Lower lobe of right lung (tissue), 2 donors: ENCODE measurements at places on chromosomes 3 and 15.

GRCh38 chr3:170692720-170693119 is 106.8 kb upstream of the SLC7A14 start:
- H3K36me3 ChIP-seq = no peaks in the 10 kb centered on the region
- no peaks in the 10 kb centered on the region for H3K27me3 ChIP-seq
- no peak overlapping the region for H3K27ac ChIP-seq
- DNase-seq = no peak
- H3K4me3 ChIP-seq = no peak overlapping the region
- no peaks in the 10 kb centered on the region for H3K4me1 ChIP-seq

DNA sequence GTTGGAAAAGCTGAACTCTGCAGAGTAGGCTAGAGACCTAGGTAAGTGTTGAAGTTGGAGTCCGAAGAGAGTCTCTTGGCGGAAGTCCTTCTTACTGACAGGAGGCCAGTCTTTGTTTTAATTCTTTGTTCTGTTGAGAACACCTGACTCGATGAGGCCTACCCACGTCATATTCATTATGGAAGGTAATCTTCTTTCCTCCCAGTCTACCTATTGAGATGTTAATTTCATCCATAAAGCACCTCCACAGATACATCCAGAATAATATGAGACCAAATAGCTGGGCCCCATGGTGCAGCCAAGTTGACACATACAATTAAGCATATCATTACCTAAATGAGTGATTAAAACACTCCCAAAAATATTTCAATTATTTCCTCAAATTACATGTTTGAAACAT is 515.5 kb downstream of the CADM2 start:
- H3K27me3 ChIP-seq = no peaks in the 10 kb centered on the region
- no peak for DNase-seq
- H3K4me3 ChIP-seq = no peak overlapping the region
- H3K4me1 ChIP-seq = no peaks in the 10 kb centered on the region
- no peak overlapping the region for H3K27ac ChIP-seq

- H3K27me3 ChIP-seq = no peaks in the 10 kb centered on the region
- H3K4me3 ChIP-seq = no peak overlapping the region
Observed at GRCh38 chr3:191848818-191849217, 387.9 kb downstream of the PYDC2 start.

DNA sequence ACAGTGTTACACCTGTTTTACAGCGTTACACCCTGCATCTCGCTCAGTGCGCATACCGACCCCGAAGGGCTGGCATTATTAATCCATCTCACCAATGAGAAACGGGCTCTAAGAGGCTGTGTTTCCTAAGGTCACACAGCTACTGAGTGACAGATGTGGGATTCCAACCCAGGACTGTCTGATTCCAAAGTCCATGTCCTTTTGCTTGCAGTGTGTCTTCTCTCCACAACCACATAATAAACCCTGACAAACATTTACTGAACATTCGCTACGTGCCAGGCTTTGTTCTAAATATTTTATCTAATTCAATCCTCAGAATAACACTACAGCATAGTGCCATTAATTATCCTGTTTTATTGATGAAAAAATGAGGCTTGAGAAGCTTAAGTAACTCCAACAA is 79.1 kb downstream of the RAB11A start:
- no peak overlapping the region for H3K4me3 ChIP-seq
- DNase-seq = no peak
- no peaks in the 10 kb centered on the region for H3K27me3 ChIP-seq
- H3K27ac ChIP-seq = no peak overlapping the region
- no peaks in the 10 kb centered on the region for H3K4me1 ChIP-seq

- H3K4me3 ChIP-seq = no peak overlapping the region
- H3K27ac ChIP-seq = no peak overlapping the region
- H3K36me3 ChIP-seq = no peaks in the 10 kb centered on the region
Observed at GRCh38 chr3:131555456-131555855, 52.7 kb upstream of the MRPL3 start.

GRCh38 chr15:64324165-64324877 is 31.7 kb downstream of the CSNK1G1 start:
- H3K4me1 ChIP-seq = no peaks in the 10 kb centered on the region
- no peak overlapping the region for H3K4me3 ChIP-seq
- H3K36me3 ChIP-seq = no peaks in the 10 kb centered on the region
- no peaks in the 10 kb centered on the region for H3K27me3 ChIP-seq
- no peak overlapping the region for H3K27ac ChIP-seq

DNA sequence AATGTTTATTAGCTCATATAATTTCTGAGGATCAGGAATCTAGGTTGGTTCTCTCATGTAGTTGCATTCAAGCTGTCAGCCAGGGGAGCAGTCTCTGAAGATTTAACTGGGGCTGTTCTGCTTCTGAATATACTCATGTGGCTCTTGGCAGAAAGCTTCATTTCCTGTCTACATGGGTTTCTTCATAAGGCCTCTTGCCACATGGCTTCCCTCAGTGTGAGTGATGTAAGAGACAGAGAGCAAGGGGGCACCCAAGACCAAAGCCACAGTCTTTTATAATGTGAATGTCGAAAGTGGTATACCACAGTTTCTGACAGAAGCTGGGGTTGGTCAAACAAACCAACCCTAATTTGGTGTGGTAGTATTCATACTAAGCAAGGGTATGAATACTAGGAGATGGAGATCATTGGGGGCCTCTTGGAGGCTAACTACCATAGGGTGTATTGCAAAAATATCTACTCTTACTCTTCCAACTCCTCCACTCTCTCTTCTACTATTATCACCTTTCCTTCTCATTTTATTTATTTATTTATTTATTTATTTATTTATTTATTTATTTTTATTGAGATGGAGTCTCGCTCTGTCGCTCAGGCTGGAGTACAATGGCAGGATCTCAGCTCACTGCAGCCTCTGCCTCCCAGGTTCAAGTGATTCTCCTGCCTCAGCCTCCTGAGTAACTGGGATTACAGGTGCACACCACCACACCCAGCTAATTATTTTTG is 123.8 kb downstream of the B3GALNT1 start:
- peaks cover 7% of the 10 kb centered on the region for H3K4me1 ChIP-seq
- no peaks in the 10 kb centered on the region for H3K27me3 ChIP-seq

DNA sequence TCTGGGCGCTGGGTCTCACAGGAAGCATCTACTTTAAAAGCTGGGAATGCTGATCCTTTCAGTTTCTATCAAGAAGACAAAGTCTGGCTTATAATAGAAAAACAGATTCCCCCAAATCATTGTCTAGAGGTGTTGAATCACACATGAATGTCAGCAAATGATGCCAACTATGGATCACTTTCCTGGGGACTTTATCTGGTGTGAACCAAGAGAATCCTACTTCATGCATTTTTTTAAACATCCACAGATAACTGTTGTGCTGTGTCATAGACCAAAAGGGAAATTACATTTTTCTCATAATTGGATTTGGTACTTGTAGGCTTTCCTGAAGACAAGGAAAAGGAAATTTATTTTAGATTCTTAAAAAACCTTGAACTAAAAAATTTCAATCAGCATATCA is 132.7 kb downstream of the CD47 start:
- no peaks in the 10 kb centered on the region for H3K36me3 ChIP-seq
- no peak for DNase-seq
- peak overlapping the region; percentile 75 for H3K27ac ChIP-seq
- H3K27me3 ChIP-seq = no peaks in the 10 kb centered on the region
- H3K4me3 ChIP-seq = no peak overlapping the region

DNA sequence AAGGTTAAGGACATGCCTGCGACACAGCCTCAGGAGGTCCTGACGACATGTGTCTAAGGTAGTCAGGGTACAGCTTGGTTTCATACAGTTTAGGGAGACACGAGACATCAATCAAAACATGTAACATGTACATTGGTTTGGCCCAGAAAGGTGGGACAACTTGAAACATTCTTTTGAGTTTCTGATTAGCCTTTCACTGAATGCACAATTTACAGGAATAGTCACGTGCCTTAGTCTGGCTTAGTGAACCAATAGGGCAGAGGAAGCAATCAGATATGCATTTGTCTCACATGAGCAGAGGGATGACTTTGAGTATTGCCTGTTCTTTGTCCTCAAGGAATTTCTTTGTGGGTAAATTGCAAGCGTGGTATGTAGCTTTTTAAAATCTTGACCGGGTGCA is 24.5 kb upstream of the HDAC11 start:
- no peaks in the 10 kb centered on the region for H3K27me3 ChIP-seq
- no peak for DNase-seq
- no peak overlapping the region for H3K27ac ChIP-seq
- no peaks in the 10 kb centered on the region for H3K36me3 ChIP-seq

GRCh38 chr3:148335612-148336011 is 362.1 kb upstream of the AGTR1 start:
- H3K4me1 ChIP-seq = no peaks in the 10 kb centered on the region
- H3K36me3 ChIP-seq = no peaks in the 10 kb centered on the region
- no peak for DNase-seq
- no peaks in the 10 kb centered on the region for H3K27me3 ChIP-seq
- H3K27ac ChIP-seq = no peak overlapping the region
- H3K4me3 ChIP-seq = no peak overlapping the region

DNA sequence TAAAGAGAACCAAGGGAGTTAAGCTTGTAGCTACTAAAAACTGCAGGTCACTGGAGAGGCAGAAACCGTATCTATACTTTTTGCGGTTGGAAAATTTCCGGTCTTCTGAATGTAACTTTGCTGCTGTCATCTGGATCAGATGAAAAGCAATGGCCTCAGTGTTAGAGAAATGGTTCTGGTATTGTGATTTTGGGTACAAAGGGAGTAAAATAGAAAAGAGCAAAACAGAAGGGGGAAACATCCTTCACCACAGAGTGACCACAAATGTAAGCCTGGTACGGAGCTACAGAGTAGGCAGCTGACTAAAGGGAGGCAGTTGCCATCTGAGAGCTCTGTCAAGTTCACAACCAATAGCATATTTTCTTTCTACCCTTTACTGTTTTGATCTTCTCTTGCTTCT is 5.6 kb downstream of the CD96 start:
- H3K27ac ChIP-seq = no peak overlapping the region
- H3K27me3 ChIP-seq = no peaks in the 10 kb centered on the region
- H3K4me3 ChIP-seq = no peak overlapping the region

- peak overlapping the region; percentile 86 for H3K27ac ChIP-seq
- peak; percentile 64 for DNase-seq
- peaks cover 26% of the 10 kb centered on the region for H3K36me3 ChIP-seq
- peaks cover 100% of the 10 kb centered on the region for H3K4me1 ChIP-seq
- no peaks in the 10 kb centered on the region for H3K27me3 ChIP-seq
- no peak overlapping the region for H3K4me3 ChIP-seq
Observed at GRCh38 chr15:31352339-31352751, 25.7 kb downstream of the KLF13 start.

- no peak overlapping the region for H3K27ac ChIP-seq
- H3K27me3 ChIP-seq = no peaks in the 10 kb centered on the region
- H3K4me1 ChIP-seq = no peaks in the 10 kb centered on the region
- peaks cover 86% of the 10 kb centered on the region for H3K36me3 ChIP-seq
- no peak for DNase-seq
- no peak overlapping the region for H3K4me3 ChIP-seq
Observed at GRCh38 chr3:154304936-154305335, 19.4 kb downstream of the DHX36 start.

GRCh38 chr15:76330080-76330680 is 6.4 kb upstream of the ISL2 start:
- H3K4me1 ChIP-seq = peaks cover 3% of the 10 kb centered on the region
- DNase-seq = no peak
- no peaks in the 10 kb centered on the region for H3K36me3 ChIP-seq
- H3K4me3 ChIP-seq = no peak overlapping the region

GRCh38 chr3:126351086-126351770 is 6.0 kb downstream of the KLF15 start:
- H3K36me3 ChIP-seq = peaks cover 55% of the 10 kb centered on the region
- H3K4me3 ChIP-seq = peak overlapping the region; percentile 3
- no peaks in the 10 kb centered on the region for H3K27me3 ChIP-seq
- H3K4me1 ChIP-seq = peaks cover 65% of the 10 kb centered on the region
- peak; percentile 30 for DNase-seq

DNA sequence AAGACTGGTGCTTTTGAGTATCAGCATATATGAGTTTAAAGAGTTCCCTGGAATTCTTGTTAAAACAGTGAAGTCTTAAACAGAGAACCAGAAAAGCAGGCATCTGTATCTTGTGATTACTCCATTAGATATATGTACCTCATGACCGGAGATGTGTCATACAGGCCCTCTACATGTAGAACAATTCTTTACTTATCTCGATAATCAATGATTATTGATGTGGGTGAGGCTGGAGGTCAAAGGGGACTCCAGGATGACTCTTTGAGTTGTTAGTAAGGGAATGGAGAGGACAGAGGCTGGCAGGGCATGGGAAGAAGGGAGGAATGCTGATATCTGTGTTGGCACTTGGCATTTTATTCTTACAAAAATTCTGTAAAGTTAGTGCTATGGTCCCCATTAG is 155.7 kb downstream of the GAP43 start:
- no peak for DNase-seq
- no peaks in the 10 kb centered on the region for H3K4me1 ChIP-seq
- no peak overlapping the region for H3K27ac ChIP-seq
- H3K36me3 ChIP-seq = no peaks in the 10 kb centered on the region
- no peak overlapping the region for H3K4me3 ChIP-seq

- DNase-seq = no peak
- H3K4me3 ChIP-seq = no peak overlapping the region
- no peaks in the 10 kb centered on the region for H3K36me3 ChIP-seq
- no peak overlapping the region for H3K27ac ChIP-seq
- H3K4me1 ChIP-seq = peaks cover 12% of the 10 kb centered on the region
Observed at GRCh38 chr3:195013411-195014361, 257.3 kb downstream of the XXYLT1 start.

DNA sequence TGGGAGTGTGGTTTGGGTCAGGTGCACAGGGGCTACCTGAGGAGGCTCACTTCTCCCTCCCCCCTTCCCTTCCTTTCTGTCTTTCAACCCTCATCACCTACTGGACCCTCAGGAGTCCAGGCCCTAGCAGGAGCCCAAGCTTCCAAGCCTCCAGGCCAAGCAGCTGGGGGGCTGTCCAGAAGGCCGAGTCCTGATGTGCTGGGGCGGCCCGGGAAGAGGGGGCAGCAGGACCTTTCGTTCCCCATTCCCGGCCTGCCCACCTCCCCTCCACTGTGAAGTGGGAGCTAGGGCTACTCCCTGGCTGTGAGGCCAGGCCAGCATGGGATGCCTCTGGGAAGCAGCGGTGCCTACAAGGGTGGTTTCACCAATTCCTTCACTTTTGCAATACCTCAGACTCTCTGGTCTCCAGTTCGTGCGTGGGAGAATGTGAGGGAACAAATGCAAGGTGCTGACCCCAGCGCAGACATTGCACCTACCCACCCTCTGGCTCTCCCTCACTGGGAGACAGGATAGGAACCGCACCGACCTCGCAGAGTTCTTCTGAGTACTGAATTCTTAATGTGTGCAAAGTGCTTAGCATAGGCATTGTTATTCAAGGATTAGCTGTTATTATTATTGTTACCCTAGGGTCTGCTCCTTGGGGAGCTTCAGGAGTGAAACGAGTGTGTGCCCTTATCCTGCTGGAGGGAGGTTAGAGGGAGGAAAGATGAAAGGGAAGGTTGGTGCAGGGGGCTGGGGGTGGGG is 2.5 kb downstream of the EPHB3 start:
- H3K27ac ChIP-seq = peak overlapping the region; percentile 84
- H3K36me3 ChIP-seq = no peaks in the 10 kb centered on the region
- DNase-seq = no peak

- H3K36me3 ChIP-seq = no peaks in the 10 kb centered on the region
- no peak overlapping the region for H3K4me3 ChIP-seq
- no peak overlapping the region for H3K27ac ChIP-seq
Observed at GRCh38 chr3:180375831-180376230, 226.1 kb upstream of the TTC14 start.

GRCh38 chr15:56077081-56077480 is 83.7 kb upstream of the NEDD4 start:
- H3K27ac ChIP-seq = no peak overlapping the region
- no peaks in the 10 kb centered on the region for H3K27me3 ChIP-seq
- no peaks in the 10 kb centered on the region for H3K4me1 ChIP-seq
- no peak overlapping the region for H3K4me3 ChIP-seq
- H3K36me3 ChIP-seq = no peaks in the 10 kb centered on the region

- peaks cover 38% of the 10 kb centered on the region for H3K4me1 ChIP-seq
- H3K27me3 ChIP-seq = no peaks in the 10 kb centered on the region
- H3K4me3 ChIP-seq = no peak overlapping the region
- no peak overlapping the region for H3K27ac ChIP-seq
Observed at GRCh38 chr3:71039332-71039731, 544.2 kb downstream of the FOXP1 start.

GRCh38 chr3:119927190-119927589 is 145.3 kb downstream of the NR1I2 start:
- no peak for DNase-seq
